ENCODE measurements at places on chromosomes 4 and X.

- DNase-seq, result no peak
Measured at GRCh38 chrX:15908603-15909290, 54.1 kb upstream of the AP1S2 start.

- DNase-seq, result no peak
Measured at GRCh38 chr4:3307486-3307885, 14.7 kb downstream of the RGS12 start.

DNA sequence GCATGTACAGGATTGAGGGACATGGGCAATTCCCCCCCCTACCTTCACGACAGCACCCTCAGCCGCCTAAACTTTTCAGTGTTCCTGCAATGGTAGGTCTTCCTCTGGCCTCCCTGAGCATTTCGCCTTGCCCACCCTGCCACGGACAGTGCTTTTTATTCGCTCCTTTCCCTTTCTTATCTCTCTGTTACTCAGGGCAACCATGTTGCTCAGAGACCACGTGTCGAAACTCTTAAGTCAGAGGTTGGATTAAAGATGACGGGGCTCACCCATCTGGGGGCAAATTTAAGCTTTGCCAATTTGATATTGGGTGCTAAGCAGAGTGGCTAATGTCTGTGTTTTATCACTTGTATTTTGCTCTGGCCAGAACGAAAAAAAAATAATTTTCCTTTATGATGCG lies 20.4 kb downstream of the TENM3 start:
- DNase-seq, result no peak

DNA sequence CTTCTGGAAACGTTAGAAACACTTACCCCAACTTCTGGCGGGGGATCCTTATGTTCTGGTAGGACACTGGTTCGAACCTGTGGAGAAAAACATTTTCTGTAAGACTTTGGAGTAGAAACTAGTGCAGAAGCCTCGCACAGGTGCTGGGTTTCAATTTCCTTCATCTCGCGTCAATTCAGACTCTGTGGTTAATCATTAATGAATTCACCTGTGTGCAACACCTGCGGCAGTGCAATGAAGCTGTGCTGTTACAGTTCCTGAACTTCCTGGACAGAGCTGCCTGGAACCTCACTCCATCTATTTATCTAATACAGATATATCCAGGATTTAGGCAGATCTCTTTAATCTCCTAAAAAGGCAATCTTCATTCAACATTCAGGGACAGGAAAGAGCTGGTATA lies 531.4 kb downstream of the INPP4B start:
- no peak for DNase-seq

GRCh38 chrX:105533951-105534350 lies 288.4 kb upstream of the NRK start:
- no peak for DNase-seq

DNA sequence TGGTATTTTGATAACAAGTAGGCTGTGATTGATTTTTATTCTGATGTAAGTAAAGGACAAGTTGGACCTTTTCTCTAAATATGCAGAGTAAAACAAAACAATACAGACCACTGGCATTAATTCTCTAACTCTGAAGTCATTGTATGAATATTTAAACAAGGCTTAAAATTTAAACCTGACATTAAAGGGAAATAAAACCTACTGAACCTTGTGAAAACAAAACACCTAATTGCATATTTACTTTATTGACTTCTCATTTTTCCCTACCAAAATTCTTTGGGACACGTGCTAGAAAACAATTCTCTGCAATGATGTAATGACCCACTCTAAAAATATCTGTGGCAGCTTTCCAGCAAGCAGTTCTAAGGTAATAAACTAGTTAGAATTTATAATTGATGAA lies 369.7 kb upstream of the TRAM1L1 start:
- no peak for DNase-seq

DNA sequence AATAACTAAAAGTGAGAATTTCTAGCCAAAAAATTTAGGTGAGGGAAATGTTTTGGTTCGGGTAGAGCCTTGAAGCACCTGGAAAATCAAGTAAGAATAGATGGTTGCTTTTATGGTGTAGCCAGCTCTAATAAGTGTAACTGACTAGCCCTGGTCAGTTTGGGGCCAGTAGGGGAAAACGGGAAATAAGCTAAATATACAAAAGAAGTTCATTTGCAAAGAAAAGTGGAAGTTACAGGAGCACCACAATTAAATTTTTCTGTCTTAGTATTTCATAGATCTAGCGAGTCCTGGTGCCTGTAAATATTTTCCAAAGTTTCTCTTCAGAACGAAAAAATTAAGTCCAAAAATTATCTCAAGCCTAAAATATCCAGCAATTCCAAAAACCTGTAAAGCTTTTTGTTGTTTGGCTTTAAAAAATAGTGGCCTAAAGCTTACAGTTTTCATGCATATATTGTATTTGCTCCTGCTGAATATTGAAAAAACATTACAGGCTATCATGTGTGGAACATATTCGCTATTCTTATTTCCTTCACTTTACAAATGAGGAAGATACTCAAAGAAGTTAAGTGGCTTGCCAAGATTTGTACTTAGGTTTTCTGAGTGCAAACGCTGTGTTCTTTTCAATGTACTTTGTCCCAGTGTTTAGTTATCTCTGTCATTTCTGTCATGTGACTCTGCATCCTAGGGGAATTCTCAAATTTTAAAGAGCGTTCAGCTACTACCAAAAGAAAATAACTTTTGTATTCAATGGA lies 7.3 kb upstream of the PTPN13 start:
- no peak for DNase-seq

DNA sequence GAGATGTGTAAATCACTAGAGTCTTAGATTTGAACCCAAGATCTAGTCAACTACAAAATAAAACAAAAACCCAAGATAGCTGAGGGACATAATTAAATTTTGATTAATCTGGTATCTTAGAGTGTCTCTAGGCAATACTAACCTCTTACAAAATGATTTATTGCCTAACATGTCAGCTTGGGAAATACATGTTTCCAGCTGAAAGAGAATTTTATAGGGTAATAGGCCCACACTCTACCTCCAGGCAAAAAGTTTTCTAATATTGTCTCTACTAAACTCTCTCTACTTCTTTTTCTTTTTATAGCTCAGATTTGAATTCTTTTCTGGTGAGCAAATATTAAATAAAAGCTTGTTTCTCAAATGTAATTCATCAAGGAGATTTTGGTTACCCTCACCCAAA lies 263.2 kb downstream of the IL15 start:
- DNase-seq, result no peak

GRCh38 chrX:64698317-64698716 lies 277.9 kb downstream of the ZC4H2 start:
- no peak for DNase-seq

DNA sequence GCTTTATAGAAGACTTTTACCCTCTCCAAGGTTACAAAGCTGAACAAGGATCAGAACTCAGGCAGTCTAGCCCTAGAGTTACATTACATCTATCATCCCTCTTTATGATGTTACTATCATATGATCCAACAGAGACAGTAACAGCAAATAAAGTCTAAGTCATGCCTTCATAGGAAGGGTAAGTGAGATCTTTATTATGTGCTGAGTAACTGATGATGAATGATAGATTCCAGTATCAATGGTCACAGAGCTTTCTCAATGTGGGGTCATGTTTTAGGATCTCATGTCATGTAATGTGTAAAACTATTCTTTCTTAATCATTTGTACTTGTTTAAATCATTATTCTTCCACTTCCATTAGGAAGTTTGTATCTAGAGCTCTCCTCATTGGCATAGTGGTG lies 22.8 kb downstream of the ELOVL6 start:
- DNase-seq, result no peak

- no peak for DNase-seq
Measured at GRCh38 chrX:153498453-153498852, 3.7 kb downstream of the BGN start.

DNA sequence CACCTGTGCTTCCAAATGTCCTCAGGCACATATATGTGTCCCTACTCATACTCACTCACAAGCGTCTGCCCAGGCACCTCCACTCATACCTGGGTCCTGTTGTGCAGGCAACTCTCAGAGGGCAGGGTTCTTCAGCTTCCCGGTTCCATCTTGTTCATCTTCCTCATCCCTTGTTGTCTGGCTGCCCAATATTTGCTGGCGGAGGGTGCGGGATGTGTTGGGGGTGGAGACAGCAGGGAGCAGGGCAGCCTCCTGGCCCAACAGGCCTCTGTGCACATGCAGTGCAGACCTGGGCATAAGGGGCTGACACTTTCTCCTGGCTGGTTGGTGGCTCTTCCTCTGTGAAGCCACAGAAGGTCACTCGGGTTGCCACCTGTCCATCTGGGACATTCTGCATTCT lies 32.1 kb downstream of the NBDY start:
- DNase-seq, result no peak

DNA sequence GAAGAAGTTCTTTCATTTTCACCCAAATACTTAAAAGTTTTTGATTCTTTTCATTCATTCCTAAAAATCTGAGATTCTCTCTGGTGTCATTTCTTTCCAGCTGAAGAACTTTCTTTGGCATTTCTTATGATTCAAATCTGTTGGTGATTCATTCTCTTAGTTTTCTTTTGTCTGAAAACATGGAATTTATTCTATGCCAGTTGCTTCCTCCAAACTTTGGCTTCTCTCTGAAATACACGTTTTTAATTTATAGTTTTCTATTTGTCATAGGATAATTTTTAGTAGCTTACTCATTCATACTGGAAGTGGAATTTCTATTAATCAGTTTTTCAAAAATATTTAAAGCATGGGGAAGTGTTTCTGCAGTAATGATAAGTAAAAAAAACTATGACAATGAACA lies 1012.0 kb downstream of the RPA4 start:
- no peak for DNase-seq
